ENCODE measurements at places on chromosomes 5 and 9.

GRCh38 chr9:35177520-35177919 lies 15.7 kb downstream of the UNC13B start:
- DNase-seq, result no peak

- no peak for DNase-seq
These were observed 117.9 kb downstream of the CDC42SE2 start for GRCh38 chr5:131381777-131382176.

GRCh38 chr9:5719100-5719926 lies 90.4 kb downstream of the RIC1 start:
- no peak for DNase-seq

DNA sequence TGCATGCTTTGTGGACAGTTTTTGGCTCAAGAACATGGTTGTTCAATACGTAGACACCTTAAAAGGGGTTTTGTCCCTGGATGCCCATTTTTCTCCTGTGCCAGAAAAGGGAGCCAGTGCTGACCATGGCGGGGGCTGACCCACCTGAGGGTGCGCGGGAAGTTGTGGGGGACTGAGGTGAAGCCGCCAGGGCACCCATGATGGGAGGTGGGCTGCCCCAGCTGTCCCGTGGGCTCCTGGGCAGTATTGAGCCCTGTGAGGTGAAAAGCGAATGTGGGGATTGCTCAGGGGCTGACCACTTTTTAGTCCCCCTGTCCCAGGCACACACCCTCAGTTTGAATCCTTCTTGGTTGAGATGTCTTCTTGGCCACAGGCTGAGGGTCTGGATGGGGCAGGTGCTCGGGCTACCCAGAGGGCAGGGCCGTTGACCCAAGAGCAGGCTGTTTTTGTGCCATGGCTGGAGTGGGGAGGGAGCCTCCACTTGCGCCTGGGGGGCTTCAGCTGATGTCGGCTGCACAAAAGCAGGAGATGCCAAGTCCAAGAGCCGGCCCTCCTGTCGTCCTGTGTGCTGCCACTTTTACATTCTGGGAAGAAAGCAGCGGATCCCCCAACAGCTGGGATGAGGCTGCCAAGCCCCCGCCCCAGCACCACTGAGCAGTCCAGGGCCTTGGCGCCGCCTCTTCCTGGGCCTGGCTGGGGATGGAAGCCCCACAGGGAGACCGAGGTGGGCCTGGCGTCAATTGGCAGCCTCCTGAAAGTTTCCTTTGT lies 120.1 kb downstream of the WNK2 start:
- DNase-seq, result no peak

- peak; percentile 71 for DNase-seq
These were observed at the start of gene SNX30 for GRCh38 chr9:112750016-112750763. SNX30 (plus strand) TSS chr9:112750760; CDS start chr9:112751002, 242 bp downstream.

- DNase-seq, result no peak
These were observed 493.6 kb upstream of the RIOK2 start for GRCh38 chr5:97676608-97677007.

- DNase-seq, result no peak
These were observed 461.4 kb downstream of the ZNF608 start for GRCh38 chr5:124285071-124285470.

GRCh38 chr9:112193572-112194288 lies 18.6 kb upstream of the SUSD1 start:
- no peak for DNase-seq

Measured in stimulated activated naive CD8-positive, alpha-beta T cell treated with anti-CD3 and anti-CD28 coated beads, Interleukin-15, amount 100 ng/mL, for 72 hours (primary cell).